ENCODE measurements at places on chromosomes 5 and 9.

DNA sequence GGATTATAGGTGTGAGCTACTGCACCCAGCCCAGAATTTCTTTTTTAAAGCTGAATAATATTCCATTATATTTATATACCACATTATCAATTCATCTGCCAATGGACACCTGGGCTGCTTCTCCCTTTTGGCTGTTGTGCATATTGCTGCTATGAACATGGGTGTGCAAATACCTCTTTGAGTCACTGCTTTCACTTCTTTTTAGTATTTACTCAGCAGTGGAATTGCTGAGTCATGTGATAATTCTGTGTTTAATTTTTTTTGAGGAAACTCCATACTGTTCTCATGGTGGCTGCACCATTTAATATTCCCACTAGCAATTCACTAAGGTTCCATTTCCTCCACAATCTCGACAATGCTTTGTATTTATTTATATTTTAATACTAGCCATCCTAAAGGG lies 36.1 kb upstream of the KIF4B start:
- peak; percentile 77 for DNase-seq

DNA sequence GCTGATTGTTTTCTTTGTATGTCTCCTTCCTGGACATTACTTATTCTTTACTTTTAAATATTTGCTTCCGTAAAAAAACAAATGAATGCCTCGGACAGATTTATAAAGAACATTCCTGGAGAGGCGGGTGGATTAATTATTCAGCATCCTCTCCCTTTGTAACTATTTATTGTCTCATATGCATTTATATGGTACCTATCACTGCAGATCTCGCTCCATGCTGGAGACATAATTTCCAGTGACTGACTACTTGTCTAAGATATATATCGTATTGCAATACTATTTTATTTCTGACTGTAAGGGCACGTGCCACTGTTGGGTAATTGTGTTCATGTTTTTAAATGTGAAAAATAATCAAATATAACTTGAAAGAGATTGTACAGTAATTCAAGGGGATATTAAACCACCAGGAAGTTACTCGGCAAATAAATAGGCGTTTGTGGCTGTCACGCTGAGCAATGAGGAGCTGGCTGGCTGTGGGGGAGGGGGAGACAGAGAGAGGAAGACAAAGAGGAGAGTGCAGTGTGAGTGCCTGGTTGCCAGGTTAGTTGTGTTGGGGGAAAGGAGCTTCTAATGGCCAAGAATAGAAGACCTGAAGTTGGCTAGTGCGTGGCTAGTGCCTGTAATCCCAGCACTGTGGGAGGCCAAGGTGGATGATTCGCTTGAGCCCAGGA lies 131.8 kb upstream of the GABRP start:
- DNase-seq, result no peak

DNA sequence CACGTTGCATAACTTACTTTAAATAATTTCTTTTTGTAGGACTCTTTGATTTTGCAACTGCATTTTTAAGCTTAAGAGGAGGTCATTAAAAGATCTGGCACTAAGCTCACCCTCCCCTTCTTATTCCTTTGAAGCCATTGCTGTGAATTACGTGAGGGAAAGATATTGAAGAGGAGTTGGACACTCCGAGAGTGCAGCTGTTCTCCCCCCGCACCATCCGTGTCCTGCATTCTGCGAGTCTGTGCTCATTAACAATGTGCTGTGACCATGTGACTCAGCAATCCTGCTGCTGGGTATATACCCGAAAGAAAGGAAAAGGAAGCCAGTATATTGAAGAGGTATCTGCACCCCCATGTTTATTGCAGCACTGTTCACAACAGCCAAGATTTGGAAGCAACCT lies 40.0 kb downstream of the NXNL2 start:
- DNase-seq, result peak; percentile 32

DNA sequence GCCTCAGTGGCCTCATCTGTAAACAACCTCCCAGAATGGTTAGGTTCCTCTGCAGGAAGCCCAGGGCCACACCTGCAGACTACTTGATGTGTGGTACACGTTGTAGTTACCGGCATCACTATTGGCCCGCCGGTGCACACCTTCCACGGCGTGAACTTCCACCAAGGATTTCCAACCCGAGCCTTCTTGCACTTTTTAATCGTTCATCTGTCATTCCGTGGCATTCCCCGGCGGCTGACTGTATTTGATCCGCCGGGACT lies 5.3 kb upstream of the TRIM41 start:
- no peak for DNase-seq

DNA sequence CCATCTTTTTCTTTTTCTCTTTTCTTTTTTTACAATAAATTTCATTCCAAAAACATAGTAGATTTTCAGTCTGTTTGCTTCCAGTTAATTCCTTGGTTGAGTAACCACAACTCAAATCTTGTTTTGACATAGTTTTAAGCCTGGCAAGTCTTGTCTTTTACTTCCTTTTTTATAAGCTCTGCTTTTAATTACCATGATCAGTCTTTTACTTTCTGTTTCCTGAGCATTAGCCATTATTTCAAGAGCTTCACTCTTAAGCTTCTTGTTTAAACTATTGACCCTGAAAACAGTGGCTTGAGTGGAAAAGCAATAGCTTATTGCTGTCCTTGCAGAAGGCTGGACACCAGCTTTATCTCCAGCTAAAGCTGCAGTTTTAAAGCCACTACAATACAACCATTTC lies 1363.3 kb downstream of the MAT2B start:
- peak; percentile 91 for DNase-seq

GRCh38 chr5:61423487-61424145 lies 91.6 kb downstream of the ZSWIM6 start:
- DNase-seq, result no peak

DNA sequence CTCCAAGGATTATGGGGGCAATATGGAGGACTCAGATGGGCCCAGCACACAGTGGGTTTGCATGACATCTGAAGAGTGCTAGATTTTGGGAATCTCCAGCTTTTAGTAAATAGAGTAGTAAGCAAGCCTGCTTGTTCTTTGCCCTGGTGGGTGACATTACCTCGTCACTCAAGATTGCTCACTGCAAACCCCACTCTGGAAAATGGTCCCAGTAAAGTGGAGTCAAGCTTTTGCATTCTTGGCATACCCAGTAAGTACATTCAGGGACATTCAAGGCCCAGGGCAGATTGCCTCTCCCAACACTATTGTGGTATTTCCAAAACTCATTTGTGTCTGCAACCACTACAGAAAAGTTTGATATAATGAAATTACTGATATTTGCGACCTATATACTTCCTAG lies 118.5 kb downstream of the INVS start:
- DNase-seq, result no peak

GRCh38 chr9:21591221-21592062 lies 109.3 kb upstream of the IFNE start:
- DNase-seq, result peak; percentile 92

DNA sequence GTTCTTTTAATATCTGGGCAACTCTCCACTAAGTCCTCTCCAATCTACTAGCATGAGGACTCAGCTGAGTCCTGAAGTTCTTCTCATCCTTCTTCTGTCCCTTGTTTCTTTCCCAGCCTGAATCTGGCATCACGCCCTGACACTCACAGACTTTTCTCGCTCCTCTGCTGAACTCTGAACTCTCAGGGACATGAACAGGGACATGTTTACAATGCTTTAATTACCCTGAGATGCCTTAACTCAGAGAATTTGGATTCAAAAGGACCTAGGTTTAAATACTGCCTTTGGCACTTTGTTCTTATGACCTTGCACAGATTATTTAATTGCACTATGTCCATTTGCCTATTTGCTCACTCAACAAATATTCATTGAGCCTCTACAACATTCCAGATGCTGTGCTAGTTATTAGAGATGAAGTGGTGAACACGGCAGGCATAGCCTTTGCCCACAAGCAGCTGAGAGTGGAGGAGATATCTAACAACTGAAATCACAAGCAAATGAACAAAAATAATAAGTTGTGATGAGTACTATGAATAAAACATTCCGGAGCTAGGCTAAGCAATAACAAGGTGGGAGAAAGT lies 106.0 kb downstream of the ADRB2 start:
- DNase-seq, result no peak

GRCh38 chr5:141040771-141041426 lies 10.3 kb upstream of the PCDHB1 start:
- DNase-seq, result peak; percentile 79

GRCh38 chr9:130845254-130845653 lies 10.2 kb downstream of the ABL1 start:
- DNase-seq, result no peak

DNA sequence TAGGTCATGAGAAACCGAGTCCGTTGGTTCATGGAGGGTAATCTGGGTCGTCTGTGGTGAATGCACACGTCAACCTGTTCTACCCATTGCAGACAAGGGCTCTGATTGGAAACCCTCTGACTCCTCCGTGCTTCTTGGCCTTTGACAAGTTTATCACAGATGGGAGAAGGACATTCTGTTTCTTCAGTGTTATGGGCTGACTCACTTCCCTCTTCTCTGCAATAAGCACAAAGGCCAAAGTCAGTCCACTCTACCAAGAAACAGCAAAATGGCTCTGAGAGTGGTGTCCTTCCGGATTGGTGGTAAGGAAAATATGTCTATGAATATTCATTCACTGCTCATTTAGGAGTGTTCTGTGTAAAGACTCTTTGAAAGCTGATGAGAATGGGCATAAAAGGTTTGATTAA lies 89.3 kb downstream of the FEM1C start:
- DNase-seq, result peak; percentile 60

DNA sequence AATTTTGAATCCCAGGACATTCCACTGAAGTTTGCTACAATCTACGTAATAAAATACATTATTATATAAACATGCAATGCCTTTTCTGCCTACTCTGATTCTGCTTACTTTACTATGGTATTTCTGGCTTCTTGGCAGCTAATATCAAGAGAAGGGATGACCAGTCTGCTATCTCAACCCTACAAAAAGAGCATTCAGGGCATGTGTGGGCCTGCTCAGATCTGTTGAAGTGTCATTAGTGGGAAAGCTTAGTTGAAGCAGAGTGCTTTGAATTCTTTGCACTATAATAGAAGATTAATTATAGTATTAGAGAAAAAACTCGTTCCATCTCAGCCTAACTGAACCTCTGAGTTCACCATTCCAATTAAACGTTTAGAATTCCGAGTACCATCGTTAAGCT lies 339.5 kb upstream of the ISL1 start:
- no peak for DNase-seq

- DNase-seq, result peak; percentile 36
These were observed 28.7 kb upstream of the TIMD4 start for GRCh38 chr5:156991714-156992113.

GRCh38 chr9:120438836-120439546 lies 141.0 kb downstream of the CDK5RAP2 start:
- no peak for DNase-seq
